ENCODE measurements at places on chromosomes 7 and 10.
A peak's percentile ranks its signal among the peaks of the same experiment; 100 is the strongest.

GRCh38 chr7:51255536-51256208, 60.9 kb downstream of the COBL start:
- no peak for DNase-seq

DNA sequence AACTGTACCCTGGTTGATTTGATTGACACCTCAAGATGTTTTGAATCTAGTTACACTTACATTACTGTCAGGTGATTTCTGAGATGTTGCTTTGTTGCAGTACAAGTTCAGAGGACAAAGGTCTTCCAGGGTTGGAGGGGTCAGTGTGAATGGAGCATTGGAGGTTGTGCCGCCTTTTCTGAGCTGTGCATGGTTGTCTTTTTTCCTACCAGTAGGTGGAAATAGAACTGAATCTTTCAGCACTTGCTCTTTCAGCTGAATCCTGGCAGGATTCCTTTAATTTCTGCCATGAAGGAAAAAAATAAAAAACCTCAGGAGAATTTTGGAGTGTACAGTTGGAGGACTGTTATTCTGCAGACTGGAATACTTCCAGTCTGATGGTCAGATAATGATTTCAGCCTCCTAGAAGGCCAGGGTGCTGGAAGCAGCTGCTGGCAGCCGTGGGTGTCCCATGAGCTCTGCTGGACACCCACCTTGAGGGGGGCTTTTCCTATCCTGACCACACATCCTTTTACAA, 82.7 kb downstream of the PLCE1 start:
- no peak for DNase-seq

- no peak for DNase-seq
These were observed 553 bp downstream of the TSPAN15 start for GRCh38 chr10:69451784-69452251.

DNA sequence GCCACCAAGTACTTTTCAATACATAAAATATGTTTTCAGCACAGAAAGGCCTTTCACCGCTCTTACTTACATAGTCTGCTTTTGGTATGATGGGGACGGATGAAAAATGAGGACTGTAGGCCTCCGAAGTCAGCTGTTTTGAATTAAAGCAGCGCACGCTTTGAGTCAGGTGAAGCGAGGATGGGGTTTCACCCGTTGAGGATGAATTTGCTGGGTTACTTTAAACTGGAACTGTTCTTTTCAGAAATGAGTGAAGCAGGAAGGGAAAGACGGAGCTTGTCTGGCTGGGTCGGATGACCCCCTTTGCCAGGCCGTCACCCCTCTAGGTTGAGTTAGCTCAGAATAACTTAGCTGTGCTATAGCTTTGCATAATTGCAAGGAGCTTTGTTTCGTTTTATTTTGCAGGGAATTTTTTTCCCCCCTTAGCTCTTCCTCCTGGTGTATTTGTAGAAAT, 40.0 kb downstream of the CUX1 start:
- DNase-seq, result no peak

DNA sequence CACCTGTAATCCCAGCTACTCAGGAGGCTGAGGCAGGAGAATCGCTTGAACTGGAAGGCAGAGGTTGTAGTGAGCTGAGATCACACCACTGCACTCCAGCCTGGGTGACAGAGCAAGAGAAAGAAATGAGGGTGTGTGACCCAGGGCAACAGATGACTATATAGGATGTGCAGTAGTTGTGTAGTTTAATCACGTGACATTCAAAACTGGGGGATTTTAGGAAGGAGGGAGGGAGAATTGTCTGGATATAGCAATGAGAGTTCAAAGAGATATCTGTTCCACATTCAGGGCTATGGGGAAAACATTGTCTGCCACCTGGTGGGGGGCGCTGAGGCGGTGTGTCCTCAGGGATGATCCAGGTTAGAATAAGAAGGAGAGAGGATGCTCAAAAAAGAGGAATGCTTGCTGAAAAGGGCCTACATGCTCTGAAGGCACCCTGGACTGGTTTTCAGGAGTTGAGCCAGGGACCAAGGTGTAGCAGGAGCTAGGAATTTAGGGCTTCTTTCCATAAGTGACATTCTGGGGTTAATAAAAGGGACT, 7.8 kb upstream of the ZYX start:
- no peak for DNase-seq

DNA sequence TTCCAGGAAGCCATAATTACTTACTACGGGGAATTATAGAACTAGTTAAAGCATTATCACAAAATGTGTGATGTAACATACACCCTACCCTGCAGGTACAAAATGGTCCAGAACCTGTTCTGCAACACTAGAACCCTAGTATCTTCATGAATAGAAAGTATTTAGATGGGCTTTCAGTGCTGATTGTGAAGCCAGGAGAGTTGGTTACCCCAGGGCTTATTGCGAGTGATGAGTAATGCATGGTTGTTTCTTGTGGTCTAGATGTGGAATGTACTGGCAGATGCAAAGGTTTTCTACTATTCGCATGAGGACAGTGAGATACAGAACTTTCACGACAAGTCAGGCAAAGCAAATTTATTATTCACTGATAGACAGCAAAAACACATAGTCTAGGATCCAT, 33.6 kb upstream of the AGR3 start:
- DNase-seq, result no peak

DNA sequence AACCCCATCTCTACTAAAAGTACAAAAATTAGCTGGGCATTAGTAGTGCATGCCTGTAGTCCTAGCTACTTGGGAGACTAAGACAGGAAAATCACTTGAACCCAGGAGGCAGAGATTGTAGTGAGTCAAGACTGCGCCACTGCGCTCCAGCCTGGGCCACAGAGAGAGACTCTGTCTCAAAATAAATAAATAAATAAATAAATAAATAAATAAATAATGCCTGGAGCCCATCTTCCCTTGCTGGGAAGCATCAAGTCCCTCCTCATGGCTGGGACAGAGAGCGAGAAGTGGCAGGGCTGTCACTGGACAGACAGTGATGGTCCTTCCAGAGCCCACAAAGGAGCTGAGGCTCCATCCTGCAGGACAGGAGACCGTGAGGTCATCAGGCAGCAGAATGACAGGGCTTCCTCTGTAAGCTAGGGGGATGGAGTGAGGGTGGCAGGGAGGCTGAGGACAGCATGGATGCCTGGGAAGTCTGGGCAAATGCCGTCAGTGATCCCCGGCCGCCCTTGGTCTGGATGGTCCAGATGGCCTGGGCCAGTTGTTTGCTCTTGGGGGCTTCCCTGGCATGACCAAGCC, 36.4 kb upstream of the ELN start:
- no peak for DNase-seq

- DNase-seq, result peak; percentile 35
These were observed 56.7 kb upstream of the ELN start for GRCh38 chr7:73971322-73971703.

DNA sequence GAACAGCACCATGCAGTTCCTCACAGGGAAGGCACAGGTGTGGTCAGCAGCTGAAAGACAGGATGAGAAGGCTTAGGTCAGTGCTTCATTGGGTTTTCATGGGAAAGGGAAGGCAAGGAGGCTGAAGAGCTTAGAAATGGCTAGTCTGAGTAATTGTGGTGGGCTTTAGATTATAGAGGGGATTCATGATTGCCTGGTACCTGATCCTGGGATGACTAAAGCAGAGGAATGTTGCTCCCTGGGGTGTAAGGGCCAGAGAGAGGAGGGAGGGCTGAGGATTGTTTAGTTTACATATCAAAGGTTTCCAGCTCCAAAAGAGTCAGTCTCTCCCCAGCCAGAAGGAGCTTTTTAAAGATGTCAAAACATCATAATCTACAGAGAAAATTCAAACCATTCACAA, 396.3 kb upstream of the POM121L12 start:
- no peak for DNase-seq

GRCh38 chr10:110680273-110681020, 36.3 kb downstream of the RBM20 start:
- DNase-seq, result no peak

GRCh38 chr7:17022920-17023319, 141.1 kb upstream of the AGR3 start:
- no peak for DNase-seq

GRCh38 chr7:34655384-34655783, 2.6 kb upstream of the NPSR1 start:
- no peak for DNase-seq

DNA sequence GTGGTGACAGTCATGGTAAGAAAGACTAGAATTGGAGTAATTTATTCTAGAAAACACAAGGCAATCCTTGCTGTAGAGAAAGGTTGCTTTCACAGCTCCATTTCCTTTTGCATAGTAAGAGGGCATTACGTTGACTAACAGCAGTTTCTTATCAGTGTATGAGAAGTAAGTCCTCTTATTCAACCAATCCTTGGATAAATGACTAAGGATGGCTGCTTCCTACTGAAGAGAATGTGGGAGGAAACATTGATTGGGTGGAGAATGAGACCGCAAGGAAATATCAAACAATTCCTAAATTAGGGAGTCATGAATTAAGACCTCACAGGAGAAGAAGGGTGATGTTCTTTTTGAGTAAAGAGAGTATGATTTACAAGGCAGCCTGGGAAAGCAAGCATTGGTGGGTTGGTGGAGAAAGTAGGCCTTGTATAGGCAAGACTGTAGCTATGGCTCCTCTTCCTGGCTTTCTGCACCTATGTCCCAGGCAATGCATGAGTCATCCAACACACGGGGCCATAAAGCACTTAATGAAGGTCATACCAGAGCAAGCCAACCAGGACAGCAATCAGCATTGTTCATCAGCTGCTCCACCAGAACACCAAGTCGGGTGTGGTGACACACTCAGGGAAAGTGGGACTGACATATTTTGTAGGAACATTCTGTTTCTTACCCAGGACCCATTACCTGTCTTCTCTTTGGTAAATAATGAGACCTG, 5.6 kb downstream of the MGAM start:
- DNase-seq, result no peak

GRCh38 chr7:150719436-150719835, 3.0 kb downstream of the GIMAP1 start:
- no peak for DNase-seq

GRCh38 chr7:141217938-141218337, 144.1 kb downstream of the TMEM178B start:
- DNase-seq, result no peak

GRCh38 chr10:13693783-13694700, 107.3 kb downstream of the PRPF18 start:
- no peak for DNase-seq

- peak; percentile 8 for DNase-seq
These were observed 208.8 kb downstream of the KCNMA1 start for GRCh38 chr10:77428691-77429395.

DNA sequence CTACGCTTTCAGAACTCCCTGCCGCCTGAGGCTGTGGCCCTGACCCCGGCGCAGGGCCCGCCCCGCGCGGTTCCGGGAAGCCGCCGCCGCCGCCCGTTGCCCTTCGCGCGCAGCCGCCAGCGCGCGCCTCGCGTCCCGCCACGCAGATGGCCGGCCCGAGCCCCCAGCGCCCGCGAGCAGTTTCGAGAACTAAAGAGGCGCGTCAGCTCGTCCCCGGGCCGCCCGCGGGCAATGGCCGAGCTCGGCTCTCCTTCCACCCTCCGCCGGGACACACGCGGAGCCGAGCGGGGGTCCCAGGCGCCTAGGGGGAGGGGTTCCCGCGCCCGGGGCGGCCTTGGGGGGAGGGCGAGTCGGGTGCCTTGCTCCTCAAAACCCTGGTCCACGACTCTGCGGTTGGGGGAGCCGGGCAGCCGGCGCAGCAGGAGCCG, 1.8 kb downstream of the HNRNPF start:
- DNase-seq, result peak; percentile 66

GRCh38 chr7:139453673-139454321, 29.7 kb downstream of the KLRG2 start:
- DNase-seq, result no peak

GRCh38 chr10:70761031-70761601, 24.1 kb downstream of the TBATA start:
- DNase-seq, result no peak

- DNase-seq, result no peak
These were observed 47.2 kb upstream of the RHEB start for GRCh38 chr7:151566897-151567320.

GRCh38 chr10:59284118-59284975, 78.0 kb downstream of the FAM13C start:
- no peak for DNase-seq

- no peak for DNase-seq
These were observed 40.2 kb upstream of the SYPL1 start for GRCh38 chr7:106152313-106152665.

DNA sequence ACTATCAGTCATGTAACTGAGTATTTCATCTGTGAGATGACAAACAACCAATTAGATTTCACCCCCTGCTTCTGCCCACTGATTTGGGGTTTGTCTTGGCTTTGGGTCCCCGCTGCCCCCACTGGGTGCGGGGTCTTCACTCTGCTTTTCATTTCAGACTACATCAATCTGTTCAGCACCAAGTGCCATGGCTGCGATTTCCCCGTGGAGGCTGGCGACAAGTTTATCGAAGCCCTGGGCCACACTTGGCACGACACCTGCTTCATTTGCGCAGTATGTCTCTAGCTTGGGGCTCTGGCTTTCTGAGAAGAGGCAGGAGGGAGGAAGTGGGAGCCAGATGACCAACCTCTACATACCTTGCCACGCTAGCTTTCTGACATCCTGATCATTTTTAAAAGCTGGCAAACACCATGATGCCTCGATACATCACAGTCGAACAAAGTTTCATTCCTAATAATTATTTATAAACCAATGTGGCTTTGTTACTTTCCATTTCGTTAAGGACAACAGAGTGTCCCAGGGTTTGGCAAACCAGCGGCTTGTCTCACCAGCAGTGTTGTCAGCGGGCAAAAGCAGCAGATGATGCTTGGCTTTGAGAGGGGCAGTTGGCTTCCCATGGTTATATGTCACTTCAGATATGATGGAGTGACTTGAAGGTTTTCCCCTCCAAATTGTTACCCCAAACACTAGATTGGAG, 30.3 kb upstream of the BMPR1A start:
- no peak for DNase-seq

GRCh38 chr7:85770332-85770731, 583.5 kb upstream of the SEMA3D start:
- no peak for DNase-seq

- DNase-seq, result no peak
These were observed 20.8 kb upstream of the CDK1 start for GRCh38 chr10:60757420-60757895.

DNA sequence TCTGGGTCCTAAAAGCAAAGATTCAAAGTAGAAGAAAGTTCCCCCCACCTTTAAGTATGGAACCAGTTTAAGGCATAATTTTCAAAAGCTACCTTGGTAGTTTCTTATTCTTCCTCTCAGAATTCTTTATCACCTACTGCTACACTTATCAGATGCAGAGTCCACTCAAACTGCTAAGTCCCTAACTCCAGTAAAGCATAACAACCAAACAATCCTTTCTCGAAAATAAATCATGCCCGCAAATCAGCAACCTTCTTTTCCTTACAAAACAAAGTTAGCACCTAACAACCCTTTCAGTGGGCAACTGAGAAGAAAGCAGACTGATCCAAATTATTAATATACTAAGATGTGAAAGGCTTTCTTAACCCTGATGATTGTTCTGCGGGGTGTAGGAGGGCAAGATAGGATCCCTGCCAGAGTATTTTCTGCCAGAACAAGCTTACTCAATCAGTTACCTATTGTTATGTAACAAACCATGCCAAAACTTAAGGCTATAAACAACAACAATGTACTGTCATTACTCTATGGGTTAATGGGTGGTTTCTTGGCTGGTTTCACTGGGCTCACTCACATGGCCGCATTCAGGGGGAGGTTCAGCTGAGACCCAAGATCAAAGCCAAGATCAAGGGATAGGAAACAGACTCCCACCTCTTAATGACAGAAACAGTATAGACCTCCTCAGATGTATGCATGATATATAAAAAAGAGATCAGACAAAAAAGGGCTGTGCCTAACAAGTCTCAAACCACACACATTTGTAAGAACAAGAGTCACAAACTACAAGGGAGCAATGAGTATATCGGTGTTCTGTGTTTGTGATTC, 42.0 kb downstream of the CCDC6 start:
- no peak for DNase-seq
